RPMI7951 (cell line): ENCODE measurements at places on chromosomes 12 and 14.

DNA sequence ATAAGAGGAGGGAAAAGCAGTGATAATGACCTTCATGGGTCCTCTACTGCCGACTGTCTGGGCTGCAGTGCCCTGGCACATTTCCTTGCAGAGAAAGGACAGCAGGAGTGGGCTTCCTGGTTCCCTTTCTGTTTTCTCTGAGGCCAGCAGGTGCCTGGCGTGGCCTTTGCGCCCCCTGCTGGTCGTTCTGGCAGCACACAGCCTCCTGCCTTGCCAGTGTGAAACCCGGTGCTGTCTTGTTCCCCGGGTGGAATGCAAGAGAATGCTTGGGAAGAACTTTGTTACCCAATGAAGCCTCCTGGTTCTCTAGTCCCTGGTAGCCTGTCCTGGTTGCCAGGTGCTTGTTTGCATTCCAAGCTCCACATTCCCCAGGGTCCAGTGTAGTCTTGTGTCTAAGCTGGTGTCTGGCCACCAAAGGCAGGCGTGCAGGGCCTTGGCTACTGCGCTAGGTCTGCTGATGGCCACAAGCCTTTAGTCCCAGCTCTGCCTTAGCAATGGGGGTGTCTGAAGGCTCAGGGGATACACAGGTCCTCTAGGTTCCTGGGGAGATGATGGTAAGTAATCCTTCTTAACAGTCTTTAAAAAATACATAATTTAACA, 1392.4 kb upstream of the TMEM132C start:
- peak; percentile 54 for DNase-seq

- no peak for DNase-seq
Measured at GRCh38 chr12:92058664-92059063, 87.0 kb downstream of the BTG1 start.

- no peak for DNase-seq
Measured at GRCh38 chr12:119326341-119326740, 8.2 kb upstream of the CCDC60 start.

GRCh38 chr12:69916544-69917235, 91.7 kb downstream of the MYRFL start:
- no peak for DNase-seq

- DNase-seq: no peak
Measured at GRCh38 chr12:59615392-59616165, 19.8 kb downstream of the SLC16A7 start.

- no peak for DNase-seq
Measured at GRCh38 chr14:103206023-103206481, 82.8 kb downstream of the TNFAIP2 start.

GRCh38 chr12:15956413-15957185, 45.5 kb downstream of the DERA start:
- DNase-seq: no peak

DNA sequence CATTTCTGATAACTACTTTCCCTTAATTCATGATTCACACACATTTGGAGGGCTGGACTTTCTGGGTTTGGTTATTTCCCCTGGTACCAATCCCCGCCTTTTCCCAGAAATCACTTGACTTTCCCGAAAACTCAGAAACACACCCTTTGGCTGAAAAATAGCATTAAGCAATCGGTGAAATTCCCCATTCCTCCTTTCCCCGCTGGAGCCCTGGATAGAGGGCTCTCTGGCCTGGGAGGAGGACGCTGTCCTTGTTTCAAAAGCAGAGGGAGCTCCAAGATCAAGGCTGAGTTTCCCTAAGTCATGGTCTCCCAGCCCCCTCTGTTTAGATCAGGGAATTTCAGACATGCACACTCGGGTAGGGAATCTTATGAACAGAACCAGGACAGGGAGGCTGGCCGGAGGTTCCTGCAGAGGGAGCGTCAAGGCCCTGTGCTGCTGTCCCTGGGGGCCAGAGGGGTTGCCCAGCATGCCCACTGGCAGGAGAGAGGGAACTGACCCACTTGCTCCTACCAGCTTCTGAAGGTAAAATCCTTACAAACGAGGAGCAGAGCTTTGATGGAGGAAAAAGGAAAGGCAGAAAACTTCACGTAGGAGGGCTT, at the start of gene C1S:
C1S (plus strand) TSS at position 366 of the 602 bp plus-strand sequence. CDS start 1,195 bp downstream, outside the sequence.
- peak; percentile 89 for DNase-seq

DNA sequence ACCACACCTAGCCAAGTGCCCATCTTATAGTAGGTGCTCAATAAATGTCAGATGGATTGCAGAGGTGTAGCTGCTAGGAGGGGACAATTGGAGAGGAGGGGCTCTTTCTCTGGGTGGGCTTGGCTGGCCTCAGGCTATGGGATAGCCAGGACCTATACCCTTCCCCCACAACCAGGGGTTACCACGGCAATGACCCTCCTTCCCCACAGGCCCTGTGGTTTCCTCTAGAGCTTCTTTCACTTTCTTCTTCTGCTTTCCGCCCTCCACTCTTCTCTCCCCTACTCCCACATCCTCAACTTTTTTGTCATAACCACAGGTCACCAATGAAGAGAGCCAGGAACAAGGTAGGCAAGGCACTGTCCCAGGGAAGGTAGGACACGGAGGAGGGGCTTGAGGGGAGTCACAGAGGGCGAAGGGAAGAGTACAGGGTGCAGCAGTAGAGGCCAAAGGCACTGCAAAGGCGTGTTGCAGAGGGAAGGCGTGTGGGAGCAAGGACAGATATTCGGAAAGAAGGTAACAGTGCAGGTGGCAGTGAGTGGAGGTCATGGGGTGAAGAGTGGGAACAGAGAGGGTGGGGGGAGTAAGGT, 1.9 kb upstream of the ITGB7 start:
- DNase-seq: no peak
